ENCODE measurements at places on chromosomes 3 and 15. TPM values are rescaled to one million over a fixed set of nuclear protein-coding genes. Genes with fewer than 3 reads are reported as not detected.

DNA sequence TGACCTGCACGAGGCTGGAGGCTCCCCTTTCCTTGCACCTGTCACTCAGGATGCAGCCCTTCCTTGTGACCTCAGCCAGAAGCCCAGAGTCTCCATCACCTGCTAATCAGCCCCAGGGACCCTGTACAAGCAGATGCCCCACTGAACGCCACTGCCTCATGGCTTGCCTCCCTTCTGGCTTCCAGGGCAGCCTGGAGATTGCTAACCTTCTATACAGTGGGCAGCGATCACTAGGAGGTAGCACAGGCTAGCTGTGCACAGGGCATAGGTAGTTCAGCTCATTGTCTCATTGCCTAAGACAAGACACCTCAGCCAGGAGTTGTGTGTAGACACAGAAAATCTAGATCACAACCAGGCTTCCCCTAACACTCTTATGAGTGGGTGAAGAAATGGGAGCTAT lies 49.3 kb downstream of the SSUH2 start:
- DNase-seq = no peak

- DNase-seq = no peak
These were observed 381.2 kb upstream of the TBL1XR1 start for GRCh38 chr3:177578488-177578887.

DNA sequence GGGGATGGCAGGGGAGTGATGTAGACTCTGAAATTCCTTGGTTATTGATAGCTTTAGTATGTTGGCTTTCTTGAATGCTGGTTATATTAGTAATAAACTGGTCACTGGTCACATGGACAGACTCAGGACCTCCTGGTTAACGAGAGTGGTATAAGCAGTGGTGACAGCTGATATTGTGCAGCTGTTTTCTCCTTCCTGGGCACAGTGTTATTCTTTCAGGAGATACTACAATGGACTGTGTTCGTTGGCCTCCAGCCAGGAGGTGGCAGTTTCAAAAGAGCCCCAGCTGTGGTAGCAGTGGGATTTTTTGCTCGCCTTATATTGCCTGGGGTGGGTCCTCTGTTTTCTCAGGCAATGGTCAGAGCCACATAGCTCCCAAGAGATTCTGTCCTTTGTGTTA lies 181.6 kb upstream of the RBMS3 start:
- DNase-seq = no peak

DNA sequence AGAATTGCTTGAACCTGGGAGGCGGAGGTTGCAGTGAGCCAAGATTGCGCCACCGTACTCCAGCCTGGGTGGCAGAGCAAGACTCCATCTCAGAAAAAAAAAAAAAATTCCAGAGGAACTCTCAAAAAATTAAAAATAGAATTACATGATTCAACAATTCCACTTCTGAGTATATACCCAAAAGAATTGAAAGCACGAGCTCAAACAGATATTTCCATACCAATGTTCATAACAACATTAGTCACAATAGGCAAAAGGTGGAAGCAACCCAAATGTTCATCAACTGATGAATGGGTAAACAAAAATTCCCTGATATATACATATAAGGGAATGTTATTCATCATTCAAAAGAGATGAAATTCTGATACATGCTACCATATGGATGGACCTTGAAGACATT lies 16.9 kb upstream of the MORF4L1 start:
- no peak for DNase-seq

GRCh38 chr3:46894256-46894655 lies 16.7 kb downstream of the PTH1R start:
- no peak for DNase-seq

GRCh38 chr3:69376731-69377130 lies 9.2 kb downstream of the FRMD4B start:
- no peak for DNase-seq

The CCR1 gene
- 0.10 TPM for polyA plus RNA-seq

The ARL14 gene
- not detected for polyA plus RNA-seq

The RBPMS2 gene
- not detected for polyA plus RNA-seq
